ENCODE measurements at places on chromosomes 5 and 9.

DNA sequence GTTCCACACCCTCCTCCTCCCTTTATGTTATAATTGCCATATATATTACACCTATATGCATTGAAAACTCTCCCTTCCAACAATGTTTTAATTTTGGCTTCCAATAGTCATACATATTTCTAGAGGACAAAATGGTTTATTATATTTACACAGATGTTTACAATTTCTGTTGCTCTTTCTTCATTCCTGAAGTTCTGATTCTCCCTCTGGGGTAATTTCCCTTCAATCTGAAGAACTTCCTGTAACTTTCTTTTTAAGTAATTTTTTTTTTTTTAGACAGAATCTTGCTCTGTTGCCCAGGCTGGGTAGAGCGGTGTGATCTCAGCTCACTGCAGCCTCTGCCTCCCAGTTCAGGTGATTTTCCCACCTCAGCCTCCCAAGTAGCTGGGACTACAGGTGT is 173.0 kb upstream of the MAP1B start:
- no peak for DNase-seq

GRCh38 chr5:170741801-170742200 is 41.7 kb upstream of the GABRP start:
- no peak for DNase-seq

DNA sequence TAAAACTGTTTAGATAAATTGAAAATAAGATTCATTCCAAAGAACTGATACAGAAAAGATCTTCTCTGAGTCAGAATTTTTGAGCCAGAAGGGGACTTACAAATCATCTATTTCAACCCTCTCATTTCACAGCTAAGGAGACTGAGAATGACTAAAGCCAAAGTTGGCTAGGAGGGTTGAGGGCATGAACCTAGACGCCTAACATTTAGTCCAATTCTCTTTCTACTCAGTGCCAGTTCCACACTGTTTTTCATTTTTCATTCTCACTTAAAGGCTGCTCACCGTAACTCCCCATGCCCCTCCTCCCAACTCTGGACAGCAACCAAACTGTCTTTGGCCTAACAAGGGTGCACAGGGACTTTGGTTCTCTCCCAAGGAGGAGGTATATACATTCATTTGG is 364.0 kb downstream of the NDUFS4 start:
- no peak for DNase-seq

DNA sequence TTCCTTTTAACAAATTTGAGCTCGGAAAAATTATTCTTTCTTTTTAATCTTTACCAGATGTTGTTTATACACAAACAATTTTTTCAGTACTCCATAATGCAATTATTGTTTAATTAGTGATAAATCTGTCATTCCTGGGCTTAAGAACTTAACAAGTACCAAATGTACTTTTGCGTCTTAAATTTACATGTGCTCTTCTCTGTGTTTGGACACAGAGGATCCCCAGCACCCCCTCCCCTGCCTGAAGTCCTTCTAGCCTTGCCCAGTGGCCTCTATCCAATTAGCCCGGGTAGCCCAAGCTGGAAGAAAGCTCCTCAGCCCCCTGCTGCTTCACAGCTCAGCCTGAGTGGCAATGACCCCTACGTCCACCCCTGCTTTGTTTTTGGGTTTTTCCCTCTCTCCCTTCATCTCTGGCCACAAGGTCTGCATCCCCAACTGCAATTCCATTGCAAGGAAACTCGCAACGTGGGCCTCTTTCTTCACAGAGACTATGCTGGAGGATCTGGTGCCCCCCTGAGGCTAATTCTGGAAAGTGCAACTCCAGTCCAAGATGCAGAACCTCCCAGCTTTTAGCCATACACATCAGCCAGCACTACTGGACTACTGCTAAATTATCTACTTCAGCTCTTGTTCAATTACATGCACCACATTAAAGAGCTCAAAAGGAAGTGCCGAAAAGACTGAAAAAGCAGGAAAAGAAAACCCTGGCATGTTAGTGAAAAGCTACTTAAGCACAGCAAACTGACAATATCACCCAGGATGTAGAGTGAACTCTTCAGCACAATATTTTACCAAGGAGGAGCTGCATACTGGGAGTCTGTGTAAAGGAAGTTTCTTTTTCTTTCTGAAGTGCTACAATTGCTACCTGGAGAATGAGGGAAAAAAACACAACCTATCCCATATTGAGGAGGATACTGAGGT is 186.2 kb downstream of the FANCC start:
- DNase-seq: peak; percentile 84

DNA sequence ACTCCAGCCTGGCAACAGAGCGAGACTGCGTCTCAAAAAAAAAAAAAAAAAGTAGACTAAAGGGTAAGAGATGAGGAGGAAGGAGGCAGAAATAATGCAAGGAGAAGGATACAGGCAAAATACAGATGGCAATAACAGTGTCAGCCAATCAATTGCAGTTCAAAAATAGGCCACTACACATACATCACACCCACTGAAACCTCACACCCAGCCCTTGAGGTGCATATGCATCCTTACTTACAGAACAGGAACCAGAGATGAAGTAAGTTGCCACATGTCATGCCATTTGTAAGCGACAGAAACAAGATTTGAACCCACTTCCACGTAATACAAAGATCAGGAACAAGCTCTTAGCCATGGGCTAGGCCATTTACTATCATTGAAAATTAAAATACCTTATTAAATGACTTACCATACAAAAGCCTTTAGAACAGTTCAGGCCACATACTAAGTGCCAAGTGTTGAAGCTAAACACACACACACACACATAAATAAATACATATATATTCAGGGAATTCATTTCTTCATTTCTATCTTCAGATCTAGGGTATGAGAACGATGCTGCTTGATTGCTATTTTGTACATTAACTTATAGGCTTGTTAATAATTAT is 98.4 kb downstream of the FNBP1 start:
- no peak for DNase-seq

GRCh38 chr9:72351538-72352453 is 13.2 kb downstream of the ZFAND5 start:
- no peak for DNase-seq

DNA sequence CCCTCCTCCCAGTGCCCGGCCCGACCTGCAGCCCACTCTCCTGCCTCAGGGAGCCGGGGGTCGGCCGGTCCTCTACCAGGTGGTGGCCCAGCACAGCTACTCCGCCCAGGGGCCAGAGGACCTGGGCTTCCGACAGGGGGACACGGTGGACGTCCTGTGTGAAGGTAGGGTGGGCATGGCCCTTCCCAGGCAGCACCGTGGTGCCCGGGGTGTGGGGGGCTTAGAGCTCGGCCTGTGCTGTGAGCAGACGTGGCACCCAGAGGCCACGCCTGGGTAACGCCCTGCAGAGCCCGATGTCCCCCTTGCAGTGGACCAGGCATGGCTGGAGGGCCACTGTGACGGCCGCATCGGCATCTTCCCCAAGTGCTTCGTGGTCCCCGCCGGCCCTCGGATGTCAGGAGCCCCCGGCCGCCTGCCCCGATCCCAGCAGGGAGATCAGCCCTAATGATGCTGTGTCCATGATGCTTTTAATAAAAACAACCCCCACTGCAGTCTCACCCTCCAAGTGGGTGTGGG is 7.2 kb downstream of the ENTPD8 start:
- DNase-seq: no peak

- DNase-seq: no peak
Observed at GRCh38 chr5:17436761-17437221, 61.2 kb upstream of the TAF11L2 start.
